ENCODE measurements at places on chromosomes 7 and 10.
A peak's percentile ranks its signal among the peaks of the same experiment; 100 is the strongest.

GRCh38 chr10:10032991-10033390, 984.7 kb upstream of the CELF2 start:
- DNase-seq: no peak

DNA sequence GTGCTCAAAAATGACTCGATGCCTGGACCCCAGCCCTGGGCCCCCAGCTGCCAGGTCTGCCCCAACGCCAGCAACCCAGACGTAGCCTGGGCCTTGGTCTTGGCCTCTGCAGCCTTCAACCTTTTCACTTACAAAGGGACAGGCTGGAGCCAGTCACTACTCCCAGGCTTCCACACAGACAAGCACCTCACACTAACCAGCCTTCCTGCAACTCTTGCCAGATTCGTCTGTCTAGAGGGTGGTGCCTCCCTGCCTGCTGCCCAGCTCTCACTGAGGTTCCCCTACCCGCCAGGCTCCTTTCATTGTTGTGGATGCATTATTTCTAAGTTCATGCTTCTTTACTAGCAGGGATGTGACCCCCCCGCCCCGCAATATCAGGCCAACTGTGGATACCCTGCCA, 56.3 kb downstream of the NUDCD3 start:
- DNase-seq: no peak

DNA sequence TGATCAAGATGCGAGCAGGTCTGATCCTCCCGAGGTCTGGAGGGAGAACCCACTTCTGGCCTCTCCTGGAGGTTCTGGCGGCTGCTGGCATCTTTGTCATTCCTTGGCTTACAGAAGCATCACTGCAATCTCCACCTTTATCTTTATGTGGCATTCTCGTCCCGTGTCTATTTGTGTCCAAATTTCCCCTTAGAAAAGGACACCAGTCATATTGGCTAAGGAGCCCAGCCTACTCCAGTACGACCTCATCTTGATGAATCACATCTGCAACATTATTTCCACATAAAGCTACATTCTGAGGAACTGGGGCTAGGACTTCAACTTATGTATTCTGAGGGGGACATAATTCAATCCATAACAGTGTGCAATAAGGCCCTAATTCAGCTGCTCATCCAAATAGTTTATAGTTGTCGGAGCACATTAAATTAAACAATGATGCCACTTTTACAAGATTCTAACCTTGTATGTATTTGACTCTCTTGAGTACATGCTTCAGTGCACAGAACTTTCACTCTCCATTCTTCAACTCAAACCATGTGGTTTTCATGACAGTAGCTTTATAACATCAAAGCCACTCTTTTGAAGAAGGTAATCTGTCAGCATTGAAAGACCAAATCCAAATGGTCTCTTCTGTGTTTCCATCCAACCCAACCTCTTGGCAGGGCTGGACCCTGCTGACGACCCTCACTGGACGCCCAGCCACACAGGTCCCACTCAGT, 86.2 kb upstream of the DDC start:
- DNase-seq: no peak

DNA sequence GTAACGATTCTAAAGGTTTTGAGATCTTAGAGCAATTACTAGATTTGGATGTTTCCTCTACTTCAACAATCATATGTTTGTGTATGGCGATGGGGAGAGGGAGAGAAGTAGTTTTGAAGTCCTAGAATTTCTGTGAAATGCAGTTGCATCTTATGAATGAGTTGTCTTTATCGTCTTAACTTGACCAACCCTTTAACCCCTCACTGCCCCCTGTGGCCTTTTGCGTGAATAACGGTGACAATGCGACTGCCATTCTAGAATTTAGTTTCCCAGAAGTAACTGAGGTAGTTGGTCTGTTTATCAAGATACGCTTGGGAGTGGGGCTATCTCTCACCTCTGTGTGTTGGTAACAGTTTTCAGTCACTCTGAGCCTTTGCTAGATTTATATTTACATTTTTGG, 204.6 kb downstream of the HDAC9 start:
- no peak for DNase-seq

DNA sequence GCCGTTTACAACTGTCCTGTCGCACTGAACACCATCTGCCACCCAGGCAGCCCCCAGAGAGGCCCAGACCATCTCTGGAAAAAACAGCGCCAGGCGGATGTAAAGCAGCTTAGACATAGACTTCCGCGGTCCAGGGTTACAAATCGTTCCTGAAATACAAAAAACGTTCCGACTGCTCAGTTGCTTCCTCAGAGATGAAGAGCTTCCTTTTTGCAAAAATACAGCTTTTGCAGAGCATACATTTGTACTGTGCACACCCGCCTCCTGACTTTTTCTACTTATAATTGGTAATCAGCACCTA, 11.4 kb downstream of the DAGLB start:
- DNase-seq: peak; percentile 53

DNA sequence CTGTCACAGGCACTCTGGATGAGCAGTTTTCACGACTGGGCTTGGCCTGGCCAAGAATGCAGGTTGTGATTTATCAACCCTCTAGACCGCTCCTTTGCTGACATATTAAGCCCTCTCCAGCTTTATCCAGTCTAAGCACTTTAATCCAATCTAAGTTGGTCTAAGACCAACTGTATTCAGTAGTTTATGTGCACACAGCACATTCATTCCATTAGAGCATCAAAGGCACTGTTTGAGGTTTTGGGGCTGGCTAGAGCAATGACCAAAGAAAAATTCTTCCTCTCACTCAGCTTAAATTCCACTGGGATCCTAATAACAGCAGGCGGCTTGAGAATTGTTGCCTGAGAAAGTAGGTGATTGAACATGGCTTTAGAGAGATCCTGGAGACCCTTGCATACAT, 176.0 kb upstream of the INSYN2A start:
- no peak for DNase-seq

DNA sequence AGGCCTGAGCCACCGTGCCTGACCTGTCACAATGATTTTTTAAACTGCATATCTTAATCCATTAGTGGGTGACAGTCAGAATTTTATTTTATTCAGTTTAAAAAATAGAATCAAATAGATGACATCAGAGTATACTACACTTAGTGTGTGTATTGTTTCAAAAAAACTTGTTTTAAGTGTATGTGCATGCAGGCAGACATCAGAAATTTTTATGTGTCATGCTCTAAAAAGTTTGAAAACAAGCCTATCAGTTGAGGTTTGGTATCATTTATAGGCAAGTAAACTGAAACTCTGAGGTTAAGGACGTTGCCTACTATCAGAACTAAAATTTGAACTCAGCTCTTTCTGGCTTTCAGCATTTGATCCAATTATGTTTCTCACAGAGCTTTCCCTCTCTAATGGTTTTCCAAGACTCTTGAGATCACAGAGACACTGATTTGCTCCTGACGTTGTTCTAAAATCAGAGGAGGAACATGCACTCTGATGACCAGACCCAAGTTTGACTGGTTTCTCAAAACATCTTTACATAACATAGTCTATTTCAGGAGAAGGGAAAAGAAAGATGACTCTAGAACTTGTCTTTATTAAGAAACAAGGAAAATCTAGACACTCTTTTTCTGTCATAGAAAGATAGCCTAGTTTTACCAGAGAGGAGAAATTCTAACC, 188.6 kb downstream of the AUTS2 start:
- no peak for DNase-seq

- peak; percentile 50 for DNase-seq
These were observed 9.3 kb upstream of the ZC3HAV1L start for GRCh38 chr7:139044813-139045794.

DNA sequence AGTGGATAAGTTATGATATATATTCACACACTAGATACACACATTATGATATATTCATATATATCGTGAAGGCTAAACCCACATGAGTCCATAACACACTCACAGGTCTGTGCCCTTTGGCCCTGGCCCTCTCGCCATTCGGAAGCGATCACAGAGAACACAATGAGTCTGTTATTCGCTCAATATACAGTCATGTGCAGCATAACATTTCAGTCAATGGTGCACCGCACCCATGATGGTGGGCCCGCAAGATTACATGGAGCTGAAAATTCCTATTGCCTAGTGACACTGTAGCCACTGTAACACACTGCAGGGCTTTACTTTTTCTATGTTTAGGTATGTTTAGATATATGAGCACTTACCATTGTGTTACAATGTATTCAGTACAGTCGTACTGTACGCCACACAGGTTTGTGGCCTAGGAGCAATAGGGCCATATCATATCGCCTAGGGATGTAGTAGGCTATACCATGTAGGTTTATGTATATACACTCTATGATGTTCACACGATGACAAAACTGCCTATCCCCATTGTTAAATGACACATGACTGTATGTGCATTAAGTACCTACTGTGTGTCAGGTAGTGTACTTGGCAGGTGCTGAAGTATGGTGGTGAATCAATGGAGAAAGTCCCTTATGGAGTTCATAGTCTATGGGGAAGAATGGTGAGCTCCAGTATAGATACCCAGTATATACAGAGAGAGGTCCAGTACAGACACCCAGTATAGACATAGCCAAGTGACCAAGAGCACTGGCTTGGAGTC, 198.8 kb upstream of the KLF14 start:
- no peak for DNase-seq

DNA sequence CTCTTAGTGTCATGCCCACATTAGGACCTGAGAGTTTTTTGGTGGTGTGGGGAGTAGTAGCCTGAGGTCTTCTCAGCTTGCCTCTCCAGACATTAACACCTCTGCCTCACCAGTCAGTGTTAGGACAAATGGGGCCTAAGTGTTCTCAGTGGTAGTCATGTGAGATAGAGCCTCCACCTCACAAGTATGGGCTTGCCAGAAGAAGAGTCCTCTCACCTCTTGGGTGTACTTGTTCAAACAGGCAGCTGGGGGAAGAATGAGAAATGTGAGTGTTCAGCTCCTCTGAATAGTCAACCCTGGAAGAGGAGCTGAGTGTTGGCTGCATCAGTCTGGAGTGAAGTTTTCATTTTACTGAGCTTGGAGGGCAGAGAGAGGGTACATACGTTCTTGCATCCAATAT, 464.6 kb downstream of the POM121L12 start:
- no peak for DNase-seq

- DNase-seq: no peak
These were observed 151.0 kb downstream of the PLPP4 start for GRCh38 chr10:120607710-120608703.

DNA sequence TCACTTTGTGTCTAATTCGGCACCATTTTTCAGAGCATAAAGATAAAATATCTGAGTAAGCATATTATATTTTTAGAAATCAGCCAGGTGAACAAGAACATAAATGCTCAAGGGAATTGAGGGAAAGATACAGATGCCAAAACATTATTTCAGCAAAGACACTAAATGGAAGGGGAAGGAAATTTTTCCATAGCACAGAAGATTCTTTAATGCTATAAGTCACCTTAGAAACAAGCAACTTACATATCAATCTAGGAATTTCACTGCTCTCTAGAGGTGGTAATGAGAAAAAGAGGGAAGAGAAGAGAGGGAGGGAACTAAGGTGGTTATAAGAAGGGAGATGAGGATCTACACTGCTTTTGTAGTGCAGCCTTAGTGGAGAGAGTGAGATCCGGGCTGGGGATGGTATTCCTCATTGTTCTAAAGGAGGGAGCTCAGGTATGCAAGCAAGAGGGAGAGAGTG, 20.4 kb downstream of the ZNF365 start:
- DNase-seq: no peak

- DNase-seq: no peak
These were observed 242.7 kb upstream of the VSTM2A start for GRCh38 chr7:54299426-54299825.

GRCh38 chr7:22357311-22358175, 589 bp upstream of the RAPGEF5 start:
- DNase-seq: no peak

GRCh38 chr10:70479165-70479581, 606 bp downstream of the PALD1 start:
- DNase-seq: peak; percentile 26

DNA sequence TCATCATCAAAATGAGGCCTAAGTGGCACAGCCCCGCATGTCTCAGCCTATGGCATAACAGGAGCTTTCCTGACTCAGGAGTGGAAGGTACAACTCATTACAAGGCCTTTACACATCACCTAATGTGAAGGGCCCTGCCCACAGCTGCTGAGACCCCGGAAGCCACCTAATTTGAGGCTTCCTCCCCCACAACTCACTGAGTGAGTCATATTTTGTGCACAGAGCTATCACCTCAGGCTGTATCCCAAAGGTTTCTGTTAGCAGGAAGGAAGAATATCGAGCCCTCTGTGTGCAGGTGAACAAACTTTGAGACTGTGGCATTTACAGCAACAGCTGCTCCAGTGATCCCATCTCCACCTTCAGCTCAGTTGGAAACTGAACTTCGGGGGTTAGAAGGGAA, 20.6 kb downstream of the HTR5A start:
- DNase-seq: no peak

- DNase-seq: no peak
These were observed 131.7 kb downstream of the ZMYND11 start for GRCh38 chr10:266974-267425.

DNA sequence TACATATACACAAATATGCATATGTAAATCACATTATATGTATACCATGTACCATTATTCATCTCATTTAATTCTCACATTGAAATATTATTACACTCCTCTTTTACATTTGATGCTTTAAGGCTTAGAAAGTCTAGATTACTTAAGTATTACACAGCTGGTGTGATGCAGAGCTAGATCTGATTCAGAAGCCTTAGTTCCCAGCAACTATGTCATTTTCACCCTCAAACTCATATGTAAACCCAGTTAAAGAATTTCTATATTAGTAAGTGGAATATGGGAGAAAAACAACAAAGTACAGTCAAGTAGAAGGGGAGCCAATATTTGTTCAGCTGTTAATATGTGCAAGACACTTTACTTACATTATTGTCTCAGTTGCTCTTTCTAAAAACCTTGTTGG, 74.3 kb upstream of the CSTF2T start:
- no peak for DNase-seq

- no peak for DNase-seq
These were observed 283.0 kb upstream of the KLF6 start for GRCh38 chr10:4067931-4068561.

DNA sequence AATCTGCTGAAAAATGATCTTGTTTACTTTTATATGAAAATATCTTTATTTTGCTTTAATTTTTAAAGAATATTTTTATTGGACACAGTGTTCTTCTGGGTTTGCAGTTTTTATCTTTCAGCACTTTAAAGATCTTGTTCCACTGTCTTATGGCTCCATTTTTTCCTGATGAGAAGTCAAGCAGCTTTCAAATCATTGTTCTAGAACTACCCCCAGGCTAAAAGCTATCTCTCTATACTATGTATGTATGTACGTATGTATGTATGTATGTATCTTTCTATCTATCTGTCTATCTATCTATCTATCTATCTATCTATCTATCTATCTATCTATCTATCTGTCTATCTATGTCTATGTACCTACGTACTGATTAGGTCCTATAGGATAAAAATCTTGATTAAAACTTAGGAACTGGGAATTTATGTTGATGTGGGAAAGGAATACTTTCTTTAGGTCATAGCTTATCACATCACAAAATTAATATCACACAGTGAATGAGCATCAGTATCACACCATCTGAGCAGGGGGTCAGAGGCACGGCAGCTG, 35.4 kb upstream of the TSPAN13 start:
- DNase-seq: no peak

GRCh38 chr7:20270371-20270770, 53.2 kb upstream of the MACC1 start:
- DNase-seq: no peak

All from B cell (primary cell).